ENCODE measurements at places on chromosomes 2 and 18. TPM values are rescaled to one million over a fixed set of nuclear protein-coding genes. Genes with fewer than 3 reads are reported as not detected.

CENPA gene
- 1.3 TPM for total RNA-seq

TMEM198 gene
- total RNA-seq = 15.7 TPM

POTEC gene
- 0.31 TPM for total RNA-seq

C2orf81 gene
- total RNA-seq = 1.6 TPM

ACKR3 gene
- total RNA-seq = 12.5 TPM

FOXI3 gene
- 0.63 TPM for total RNA-seq

HOXD9 gene
- total RNA-seq = not detected

PKDCC gene
- 30.0 TPM for total RNA-seq

AMER3 gene
- 45.4 TPM for total RNA-seq

NOSTRIN gene
- total RNA-seq = 7.2 TPM

TRIM54 gene
- not detected for total RNA-seq

CCDC74B gene
- total RNA-seq = 5.6 TPM

STK39 gene
- total RNA-seq = 39.4 TPM

UGT1A4 gene
- not detected for total RNA-seq

ERBB4 gene
- total RNA-seq = 151 TPM

NFE2L2 gene
- total RNA-seq = 15.7 TPM

DPP4 gene
- 9.4 TPM for total RNA-seq

PCARE gene
- total RNA-seq = not detected

CMPK2 gene
- 8.1 TPM for total RNA-seq

DUSP11 gene
- total RNA-seq = 38.5 TPM

EMILIN1 gene
- total RNA-seq = 2.2 TPM

SLC20A1 gene
- total RNA-seq = 60.7 TPM

REG3G gene
- not detected for total RNA-seq

RAPGEF4 gene
- total RNA-seq = 27.5 TPM

SOX11 gene
- total RNA-seq = 417 TPM

TDRD15 gene
- total RNA-seq = not detected

ZNF892 gene
- 62.3 TPM for total RNA-seq

LIMS4 gene
- 0.94 TPM for total RNA-seq

FAM237A gene
- total RNA-seq = not detected

NEU2 gene
- not detected for total RNA-seq

LAMA3 gene
- 6.6 TPM for total RNA-seq

IL36G gene
- not detected for total RNA-seq

CPS1 gene
- 3.1 TPM for total RNA-seq

POTEI gene
- total RNA-seq = 0.31 TPM

CHRNG gene
- not detected for total RNA-seq

EGR4 gene
- not detected for total RNA-seq

LHCGR gene
- total RNA-seq = not detected

BMP10 gene
- total RNA-seq = not detected

TLX2 gene
- total RNA-seq = not detected

SRD5A2 gene
- not detected for total RNA-seq

CUL3 gene
- total RNA-seq = 145 TPM

CRYGD gene
- not detected for total RNA-seq

IL1B gene
- total RNA-seq = 2.2 TPM

TSPYL6 gene
- total RNA-seq = 0.31 TPM

ASB18 gene
- not detected for total RNA-seq

EML6 gene
- total RNA-seq = 23.8 TPM

CCBE1 gene
- 57.6 TPM for total RNA-seq

FOXD4L1 gene
- 0.63 TPM for total RNA-seq

FIGN gene
- 4.4 TPM for total RNA-seq

REG3A gene
- total RNA-seq = not detected

MYL12A gene
- 39.1 TPM for total RNA-seq

EIF2AK3 gene
- 36.9 TPM for total RNA-seq

RTP5 gene
- total RNA-seq = 3.1 TPM

CYP26B1 gene
- total RNA-seq = 3.4 TPM

EVX2 gene
- not detected for total RNA-seq

ERFE gene
- total RNA-seq = 1.3 TPM

PLEK gene
- 0.94 TPM for total RNA-seq

PPP1R7 gene
- total RNA-seq = 35.1 TPM

RSAD2 gene
- 5.9 TPM for total RNA-seq
